Stimulated activated CD4-positive, alpha-beta T cell treated with anti-CD3 and anti-CD28 coated beads, Interleukin-4, amount 100 ng/mL, for 24 hours (primary cell): ENCODE measurements at places on chromosomes 12 and 14.

GRCh38 chr14:32510815-32511214 lies 181.7 kb downstream of the AKAP6 start:
- no peak for DNase-seq

DNA sequence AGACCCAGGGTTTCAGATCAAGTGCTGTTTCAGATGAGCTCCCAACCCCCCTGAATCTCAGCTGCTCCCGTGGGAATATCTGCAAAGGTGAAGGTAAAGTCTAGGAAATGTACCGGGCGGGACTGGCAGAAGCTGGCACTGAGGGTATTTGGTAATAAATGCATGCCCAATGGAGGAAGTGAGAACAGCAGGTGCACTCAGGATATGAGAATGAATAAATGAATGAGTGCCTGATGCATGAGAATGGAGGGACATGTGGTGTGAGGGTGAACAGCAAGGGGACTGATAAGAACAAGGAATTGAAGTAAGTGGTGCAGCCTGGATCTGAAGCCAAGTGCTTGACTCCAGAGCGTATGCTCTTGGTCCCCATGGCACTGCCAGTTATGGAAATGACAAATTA lies 11.6 kb downstream of the RAPGEF3 start:
- no peak for DNase-seq

DNA sequence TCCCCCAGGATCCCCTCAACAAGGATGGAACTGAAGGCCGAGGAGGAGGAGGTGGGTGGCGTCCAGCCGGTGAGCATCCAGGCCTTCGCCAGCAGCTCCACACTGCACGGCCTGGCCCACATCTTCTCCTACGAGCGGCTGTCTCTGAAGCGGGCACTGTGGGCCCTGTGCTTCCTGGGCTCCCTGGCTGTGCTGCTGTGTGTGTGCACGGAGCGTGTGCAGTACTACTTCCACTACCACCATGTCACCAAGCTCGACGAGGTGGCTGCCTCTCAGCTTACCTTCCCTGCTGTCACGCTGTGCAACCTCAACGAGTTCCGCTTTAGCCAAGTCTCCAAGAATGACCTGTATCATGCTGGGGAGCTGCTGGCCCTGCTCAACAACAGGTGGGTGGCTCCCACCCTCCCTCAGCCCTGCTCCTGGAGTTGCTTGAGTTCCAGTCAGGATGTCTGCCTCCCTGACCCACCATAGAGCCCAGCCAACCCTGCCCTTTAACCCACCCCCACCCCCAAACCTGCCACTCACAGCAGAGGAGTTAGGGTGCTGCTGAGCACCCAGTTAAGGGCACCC lies 1.4 kb downstream of the ASIC1 start:
- DNase-seq: no peak

DNA sequence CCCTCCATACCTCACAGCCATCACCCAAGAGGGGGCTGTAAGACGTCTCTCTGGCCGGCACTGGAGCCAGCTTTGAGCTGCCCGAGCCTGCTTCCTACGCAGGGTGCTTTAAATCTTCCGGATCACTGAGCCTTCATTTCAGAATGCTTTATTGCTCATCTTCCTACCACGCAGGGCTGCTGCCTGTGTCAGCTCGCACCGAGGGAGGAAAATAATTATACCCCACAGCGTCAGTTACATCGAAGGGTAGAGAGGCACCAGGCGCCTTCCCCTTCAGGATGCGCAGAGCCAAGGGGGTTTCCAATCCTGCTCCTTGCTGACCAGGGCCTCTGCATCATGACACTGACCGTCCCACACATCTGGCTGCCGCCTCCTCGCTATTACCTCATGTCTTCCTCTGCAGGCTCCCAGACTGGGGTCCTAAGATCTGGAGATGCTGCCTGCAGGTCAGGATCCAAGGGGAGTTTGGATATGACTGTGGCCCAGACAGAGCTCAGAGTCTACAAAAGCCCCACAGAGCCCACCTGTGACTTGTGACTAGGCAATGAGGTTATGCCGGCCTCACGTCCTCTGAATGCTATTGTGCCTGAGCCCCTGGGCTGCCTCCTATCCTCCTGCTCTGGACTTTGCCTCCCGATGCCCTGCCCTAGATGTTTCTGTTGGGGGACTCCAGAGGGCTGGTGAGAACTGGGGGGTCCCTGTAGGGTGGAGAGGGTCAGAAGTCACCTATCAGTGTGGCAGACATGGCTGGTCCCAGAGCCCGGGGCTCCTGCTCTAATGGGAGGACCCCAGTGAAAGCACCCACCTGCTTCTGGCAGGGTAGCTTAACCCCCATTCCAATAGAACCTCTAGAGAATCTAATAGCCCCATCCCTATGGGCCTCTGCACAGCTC lies 220.3 kb upstream of the RTL1 start:
- no peak for DNase-seq

GRCh38 chr12:58393152-58393551 lies 451.8 kb downstream of the ATP23 start:
- no peak for DNase-seq
